ENCODE measurements at places on chromosomes 4 and X.

GRCh38 chr4:16820329-16820728 is 78.1 kb downstream of the LDB2 start:
- no peak for DNase-seq

- DNase-seq: no peak
Measured at GRCh38 chr4:176999935-177000543, 207.3 kb upstream of the VEGFC start.

- DNase-seq: peak; percentile 70
Measured at GRCh38 chr4:70705183-70706043, 16.4 kb upstream of the RUFY3 start.

DNA sequence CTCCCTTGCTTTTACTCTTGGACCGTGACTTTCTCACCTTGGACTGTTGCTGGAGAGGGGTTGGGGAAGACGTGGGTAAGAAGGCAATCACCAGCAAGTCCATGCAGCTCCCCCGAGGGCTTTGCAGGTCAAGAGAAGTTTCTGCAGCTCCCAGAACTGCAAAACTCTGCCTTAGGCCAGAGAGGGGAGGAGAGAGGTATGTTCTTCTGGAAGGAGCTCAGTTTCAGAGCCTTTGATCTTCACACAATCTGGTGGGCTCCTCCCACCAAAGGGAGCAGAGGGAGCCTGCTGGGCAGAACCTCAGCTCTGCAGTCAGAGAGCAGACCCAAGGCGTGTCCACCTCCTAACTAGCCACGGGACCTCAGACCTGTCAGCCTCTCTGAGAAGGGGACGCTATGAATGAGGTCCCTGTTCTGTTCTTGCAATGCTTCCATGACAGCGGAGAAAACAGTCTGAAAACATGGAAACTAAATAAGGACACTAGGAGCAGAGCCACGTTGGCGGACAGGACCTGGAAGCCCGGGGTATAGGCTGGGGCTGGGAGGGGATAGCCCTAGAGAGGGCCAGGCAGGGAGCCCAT is 92.8 kb downstream of the EVC2 start:
- no peak for DNase-seq

GRCh38 chrX:38878641-38879340 is 77.5 kb downstream of the MID1IP1 start:
- DNase-seq: no peak

DNA sequence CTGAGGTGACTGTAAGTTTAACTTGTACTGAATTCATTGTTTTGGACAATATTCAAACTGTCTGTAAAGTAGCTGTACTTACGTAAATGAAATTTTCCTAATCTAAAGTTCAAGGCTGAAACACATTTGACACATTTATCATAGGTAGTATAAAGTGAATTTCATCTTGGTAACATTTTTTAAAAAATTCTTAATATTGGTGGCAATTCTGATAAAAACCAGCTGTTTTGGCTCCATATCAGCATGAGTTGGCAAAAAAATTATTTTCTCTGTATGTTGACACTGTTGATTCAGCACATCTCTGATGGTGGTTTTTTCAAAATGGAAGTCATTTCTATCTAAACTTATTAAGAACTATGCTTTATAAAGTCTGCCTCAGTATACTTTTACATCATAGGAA is 30.9 kb downstream of the CXorf58 start:
- no peak for DNase-seq

GRCh38 chr4:10345381-10345784 is 111.8 kb downstream of the ZNF518B start:
- no peak for DNase-seq

GRCh38 chr4:15376145-15376544 is 51.7 kb upstream of the C1QTNF7 start:
- DNase-seq: no peak

DNA sequence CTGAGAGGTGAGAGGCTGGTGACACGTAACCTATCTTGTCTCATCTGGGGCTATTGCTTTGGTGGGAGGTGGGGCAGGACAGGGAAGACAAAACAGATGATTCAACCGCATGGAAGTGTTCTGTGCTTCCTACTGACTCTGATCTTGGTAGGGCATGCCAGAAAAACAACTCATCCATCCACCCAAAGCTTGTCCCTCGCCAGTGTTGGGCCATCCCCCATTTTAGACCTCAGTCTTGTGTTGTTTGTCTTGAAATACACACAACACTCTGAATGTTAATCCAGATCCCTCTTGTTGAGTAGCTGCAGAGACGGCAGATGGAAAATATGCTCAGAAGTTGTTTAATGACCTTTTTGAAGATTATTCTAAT is 377 bp downstream of the CHRNA9 start:
- DNase-seq: no peak

GRCh38 chrX:7334253-7334935 is 186.4 kb upstream of the PUDP start:
- DNase-seq: peak; percentile 29

DNA sequence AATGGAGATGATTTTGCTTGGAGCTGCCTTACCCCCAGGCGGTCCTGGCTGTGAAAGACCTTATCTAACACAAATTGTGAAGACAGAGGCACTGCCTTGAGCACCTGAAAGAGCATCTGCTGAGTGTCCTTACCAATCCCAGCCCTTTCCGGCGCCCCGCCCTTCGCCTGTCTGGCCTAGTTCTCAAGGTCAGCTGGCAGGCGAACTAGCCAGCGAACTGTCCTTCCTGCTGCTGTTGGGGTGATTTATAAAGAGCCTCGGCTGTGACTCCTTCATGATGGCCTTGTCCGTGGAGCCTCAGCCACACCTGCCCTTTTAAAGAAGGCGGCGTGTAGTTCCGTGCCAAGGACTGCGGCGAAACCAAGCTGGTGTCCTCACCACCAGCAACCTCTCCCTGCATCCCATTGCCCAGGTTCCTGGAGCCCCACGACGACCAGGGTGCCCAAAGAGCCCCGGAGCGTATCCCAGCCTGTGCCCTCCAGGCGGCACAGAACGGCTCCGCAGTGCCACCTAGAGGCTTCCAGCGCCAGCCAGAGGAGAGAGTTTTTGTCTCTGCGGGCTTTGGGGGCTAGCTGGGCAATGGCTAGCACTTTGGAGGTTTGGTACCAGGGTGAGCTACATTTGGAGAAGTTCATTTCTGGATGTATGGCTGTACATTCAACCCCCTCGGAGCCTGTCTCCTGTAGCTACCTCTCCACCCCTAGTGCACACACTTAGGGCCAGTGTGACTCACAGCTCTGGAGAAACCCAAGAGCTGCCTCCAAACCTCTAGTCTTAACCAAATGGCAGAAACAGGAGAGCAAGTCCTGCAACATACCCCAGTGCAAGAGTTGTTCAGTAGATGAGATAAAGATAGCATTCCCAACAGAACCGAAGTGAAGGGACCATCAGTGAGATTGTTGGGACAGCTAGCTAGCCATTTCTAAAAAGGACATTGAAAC is 36.8 kb upstream of the VMA21 start:
- DNase-seq: peak; percentile 11

DNA sequence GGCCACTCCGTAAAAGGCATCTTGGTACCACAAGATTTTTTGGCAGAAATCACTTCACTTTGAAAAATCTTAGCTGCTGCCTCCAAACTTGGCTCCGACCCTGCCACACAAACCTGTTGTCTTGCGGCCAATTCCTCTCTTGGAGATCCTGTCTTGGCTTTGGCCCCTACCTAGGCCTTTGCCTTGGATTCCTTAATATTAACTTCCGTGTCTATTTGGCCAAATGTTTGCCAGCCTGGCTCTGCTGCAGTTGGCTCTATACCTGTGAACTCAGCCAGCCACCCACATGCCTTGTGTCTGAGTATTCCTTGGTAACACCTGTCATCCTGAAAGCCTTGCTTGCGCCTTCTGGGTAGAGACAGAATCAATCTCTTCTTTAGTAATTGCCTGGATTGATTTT is 12.5 kb downstream of the GRXCR1 start:
- DNase-seq: no peak

- peak; percentile 16 for DNase-seq
Measured at GRCh38 chrX:22323541-22323940, 50.8 kb downstream of the CBLL2 start.

- DNase-seq: no peak
Measured at GRCh38 chr4:79272761-79273160, 53.1 kb downstream of the NAA11 start.

Data from hepatic stellate cell (primary cell).